ENCODE measurements at places on chromosomes 1 and 21.

DNA sequence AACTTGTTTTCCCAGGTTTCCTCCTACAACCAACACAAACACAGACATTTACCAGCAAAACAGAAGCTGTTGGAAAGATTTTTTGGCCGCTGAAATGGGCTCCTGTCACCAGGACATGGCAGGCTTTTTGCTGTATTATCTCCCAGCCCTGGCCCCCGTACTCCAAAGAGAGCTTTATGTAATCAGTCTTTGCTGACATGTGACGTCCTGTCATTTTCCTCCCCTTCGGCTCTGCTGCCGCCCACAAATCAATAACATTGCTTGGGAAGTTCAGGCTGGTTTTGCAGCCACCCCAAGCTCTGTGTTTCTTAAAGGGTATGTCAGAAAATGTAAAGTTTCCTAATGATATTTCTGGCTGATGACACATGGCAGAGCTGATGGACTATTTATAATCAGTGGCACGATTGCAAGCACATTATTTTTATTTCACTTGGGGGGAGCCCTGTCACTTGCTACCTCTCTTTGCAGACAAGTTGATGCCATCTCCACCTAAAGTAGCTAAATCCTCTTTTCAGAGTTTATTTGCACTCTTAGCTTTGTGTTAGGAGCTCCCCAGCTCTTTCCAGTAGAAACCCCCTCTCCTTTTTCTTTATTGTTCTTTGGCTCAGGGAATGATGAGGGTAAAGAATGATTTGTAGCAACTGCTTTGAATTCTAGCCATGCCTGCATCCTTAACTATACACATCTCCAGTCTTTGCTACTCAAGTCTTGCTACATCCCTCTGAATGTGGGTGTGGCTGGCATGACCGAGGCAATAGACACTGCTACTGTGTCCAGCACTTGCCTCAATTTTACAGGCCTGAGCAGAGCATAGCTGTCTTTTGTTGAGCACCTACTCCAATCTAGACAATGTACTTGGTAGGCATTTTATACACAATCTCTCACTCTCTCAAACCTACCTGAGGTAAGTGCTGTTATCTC is 67.3 kb downstream of the ELAVL4 start:
- DNase-seq = no peak

- DNase-seq = no peak
Observed at GRCh38 chr1:19476450-19477190, 8.7 kb downstream of the CAPZB start.

GRCh38 chr1:41041614-41042270 is 20.2 kb upstream of the SLFNL1 start:
- DNase-seq = no peak

DNA sequence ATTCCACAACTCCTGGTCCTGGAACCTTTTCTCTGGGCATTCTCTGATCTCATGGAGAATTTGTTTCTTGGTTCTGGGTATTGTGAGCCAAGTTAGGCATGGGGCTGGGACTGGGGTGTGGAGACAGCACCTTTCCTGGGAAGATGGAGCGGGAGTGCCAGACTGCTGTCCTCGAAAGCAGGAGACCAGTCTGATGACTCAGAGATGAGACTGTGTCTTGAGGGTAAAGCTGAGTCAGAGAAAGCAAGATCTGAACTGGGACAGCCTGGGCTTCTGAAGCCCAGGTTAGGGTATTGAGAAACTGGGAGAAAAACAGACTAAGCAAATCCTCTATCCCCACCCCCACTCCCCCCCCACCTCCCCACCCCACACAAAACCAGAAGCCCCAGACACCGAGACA is 2.2 kb upstream of the KANK4 start:
- no peak for DNase-seq

- DNase-seq = no peak
Observed at GRCh38 chr1:91511386-91511785, 10.7 kb downstream of the CDC7 start.

DNA sequence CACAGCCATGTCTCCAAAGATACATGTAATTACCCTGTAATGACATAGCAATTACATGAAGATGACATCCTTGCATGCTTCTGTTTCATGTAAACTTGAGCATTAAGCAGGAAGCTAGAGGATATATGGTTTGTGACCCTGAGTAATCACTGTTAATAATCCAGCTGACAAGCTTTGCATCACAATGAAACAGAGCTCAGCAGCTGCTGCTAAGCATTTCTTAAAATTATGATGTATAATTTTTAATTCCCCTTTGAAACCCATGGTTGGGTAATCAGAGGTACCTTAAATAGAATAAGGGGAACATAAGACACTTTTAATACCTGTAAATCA is 293.5 kb downstream of the NTNG1 start:
- no peak for DNase-seq

DNA sequence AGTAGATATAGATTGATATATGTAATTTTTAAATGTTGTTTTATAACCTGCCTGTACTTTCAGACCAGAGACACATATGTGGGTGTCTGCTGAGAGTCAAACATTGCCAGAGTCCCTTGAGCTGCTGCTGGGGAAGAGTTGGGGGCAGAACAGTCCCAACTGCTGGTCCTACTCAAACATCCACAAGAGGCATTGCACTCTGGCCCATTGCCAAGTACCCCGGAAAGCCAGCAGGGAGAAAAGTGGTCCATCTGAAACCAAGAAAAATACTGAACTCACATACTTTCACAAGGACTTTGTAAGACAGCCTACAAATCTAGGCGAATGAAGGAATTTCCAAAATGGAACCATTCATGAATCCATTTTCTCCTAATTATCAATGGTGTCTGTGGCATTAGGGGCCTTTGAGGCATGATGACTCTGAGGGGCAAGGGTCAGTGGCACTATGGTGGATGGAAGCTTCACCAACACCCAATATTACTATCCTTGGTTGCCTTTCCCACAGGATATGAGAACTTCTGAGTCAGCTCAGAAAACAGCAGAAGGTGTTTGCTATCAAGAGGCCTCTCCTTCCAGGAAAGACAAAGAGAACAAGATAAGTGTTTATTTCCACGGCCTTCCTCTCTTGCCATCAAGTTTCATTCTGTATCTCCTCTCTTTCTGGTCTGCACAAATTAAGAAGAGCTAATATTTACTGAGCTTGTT is 7.3 kb upstream of the TBX15 start:
- no peak for DNase-seq

GRCh38 chr1:3139871-3140361 is 70.9 kb downstream of the PRDM16 start:
- no peak for DNase-seq

GRCh38 chr1:198641501-198641900 is 2.7 kb downstream of the PTPRC start:
- no peak for DNase-seq

- no peak for DNase-seq
Observed at GRCh38 chr1:178020968-178021640, 51.2 kb upstream of the SEC16B start.

DNA sequence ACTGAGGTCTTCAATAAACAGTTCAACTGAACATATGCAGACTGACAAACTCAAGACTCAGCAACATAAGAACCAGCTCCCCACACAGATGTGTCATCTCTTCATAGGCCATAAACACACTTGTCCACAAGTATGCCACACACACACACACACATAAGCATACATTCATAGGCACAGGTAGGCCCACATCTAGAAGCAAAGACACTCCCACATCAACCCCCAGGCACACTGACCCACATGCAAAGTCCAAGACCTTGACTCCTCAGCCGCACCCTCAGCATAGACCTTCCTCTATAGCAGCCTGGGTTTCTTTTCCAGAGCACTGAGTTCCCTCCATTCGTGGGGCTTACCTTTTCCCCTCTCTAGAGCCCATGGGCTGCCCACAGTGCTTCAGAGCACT is 1.4 kb downstream of the LAD1 start:
- DNase-seq = no peak

DNA sequence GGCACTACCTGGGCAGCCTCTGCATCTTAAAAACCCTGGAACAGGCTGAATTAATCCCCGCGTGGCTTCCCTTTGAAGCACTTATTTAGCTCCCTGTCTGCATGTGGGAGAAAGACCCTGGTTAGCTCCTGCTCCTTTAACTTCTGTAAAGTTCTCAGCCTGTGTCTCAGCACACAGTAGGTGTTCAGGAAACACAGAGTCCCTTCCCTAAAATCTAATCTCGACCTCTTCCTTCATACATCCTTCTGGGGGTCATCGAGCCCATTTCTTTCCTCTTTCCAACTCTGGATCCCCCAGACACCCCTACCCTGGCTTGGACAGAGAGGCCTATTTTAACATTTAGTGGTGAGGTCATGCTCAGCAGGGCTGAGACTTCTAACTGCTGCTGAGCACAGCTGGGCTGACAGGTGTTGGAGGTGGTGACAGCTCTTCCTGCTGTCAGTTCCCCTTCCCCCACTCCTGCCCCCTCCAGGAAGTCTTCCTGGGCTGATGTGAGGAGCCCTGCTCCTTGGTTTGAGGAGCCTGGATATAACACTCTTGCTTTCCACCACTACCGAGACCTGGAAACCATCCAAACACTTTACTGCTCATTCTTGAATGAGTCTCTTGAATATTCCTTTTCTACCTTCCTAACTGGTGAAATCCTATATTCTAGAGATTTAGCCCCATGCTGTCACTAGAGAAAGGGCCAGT is 5.3 kb downstream of the E2F2 start:
- no peak for DNase-seq

GRCh38 chr1:90358448-90358847 is 358.7 kb downstream of the BARHL2 start:
- DNase-seq = no peak

DNA sequence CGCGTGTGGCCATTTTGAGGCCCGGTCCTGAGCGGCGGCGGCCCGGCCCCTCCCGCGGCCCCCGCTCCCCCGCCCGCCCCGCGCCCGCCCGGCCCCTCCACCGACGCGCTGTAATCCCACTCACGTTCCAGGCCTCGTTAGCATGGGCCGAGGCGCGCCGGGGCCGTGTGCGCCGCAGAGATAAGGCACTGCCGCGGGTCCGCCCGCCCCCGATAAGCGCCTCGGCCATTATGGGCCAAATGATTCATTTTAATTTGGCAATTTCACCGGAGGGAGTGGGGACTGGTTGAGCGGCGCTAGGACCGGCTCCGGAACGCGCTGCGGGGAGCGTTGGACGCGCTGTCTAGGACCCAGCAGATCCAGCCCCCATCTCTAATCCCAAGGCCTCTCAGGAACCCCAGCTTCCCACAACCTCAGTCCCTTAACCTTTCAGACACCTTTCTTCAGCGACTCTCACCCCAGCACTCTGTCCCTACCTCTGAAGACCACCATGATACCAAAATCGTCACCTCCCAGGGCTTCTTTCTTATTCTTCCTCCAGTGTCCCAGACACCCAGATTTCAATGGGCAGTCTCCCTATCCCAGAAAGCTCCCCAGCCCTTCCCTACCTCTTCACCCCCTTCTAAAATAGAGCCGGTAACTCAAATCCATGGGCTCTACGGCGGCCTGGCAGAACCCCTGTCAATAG is at the start of gene TAL1:
Gene TAL1 (minus strand): TSS at position 39 of the 688 bp plus-strand sequence. CDS start 6,337 bp downstream, outside the sequence.
- DNase-seq = no peak

DNA sequence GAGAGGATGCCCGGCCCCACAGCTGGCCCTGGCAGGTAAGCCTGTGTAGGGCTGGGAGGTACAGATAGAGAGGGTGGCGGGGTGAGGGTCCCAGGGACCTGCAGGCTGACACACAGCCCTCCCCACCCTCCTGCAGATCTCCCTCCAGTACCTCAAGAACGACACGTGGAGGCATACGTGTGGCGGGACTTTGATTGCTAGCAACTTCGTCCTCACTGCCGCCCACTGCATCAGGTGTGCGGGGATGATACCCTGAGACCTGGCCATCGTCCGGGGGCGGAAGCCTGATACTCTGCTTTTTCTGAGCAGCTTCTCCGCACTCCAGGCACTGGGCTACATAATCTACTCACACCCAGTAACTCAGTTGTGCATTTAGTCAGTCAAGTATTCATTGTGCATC is 2.1 kb downstream of the CTRC start:
- DNase-seq = no peak

DNA sequence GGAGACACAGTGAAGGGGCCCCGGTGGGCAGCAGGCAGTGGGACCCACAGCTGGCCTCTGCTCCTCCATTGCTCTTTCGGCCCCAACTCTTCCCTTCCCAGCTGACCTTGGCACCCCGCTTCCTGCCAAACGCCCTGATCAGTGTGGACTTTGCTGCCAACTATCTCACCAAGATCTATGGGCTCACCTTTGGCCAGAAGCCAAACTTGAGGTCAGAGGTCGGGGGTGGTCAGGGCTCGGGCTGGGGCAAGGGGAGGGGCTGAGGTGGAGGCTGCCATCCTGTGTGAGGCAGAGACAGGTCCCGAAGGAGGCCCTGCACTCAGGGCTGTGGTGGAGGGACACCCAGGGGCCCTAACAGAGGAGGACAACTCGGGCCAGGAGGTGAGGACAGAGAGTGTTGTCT is 13.7 kb downstream of the PODN start:
- DNase-seq = no peak

DNA sequence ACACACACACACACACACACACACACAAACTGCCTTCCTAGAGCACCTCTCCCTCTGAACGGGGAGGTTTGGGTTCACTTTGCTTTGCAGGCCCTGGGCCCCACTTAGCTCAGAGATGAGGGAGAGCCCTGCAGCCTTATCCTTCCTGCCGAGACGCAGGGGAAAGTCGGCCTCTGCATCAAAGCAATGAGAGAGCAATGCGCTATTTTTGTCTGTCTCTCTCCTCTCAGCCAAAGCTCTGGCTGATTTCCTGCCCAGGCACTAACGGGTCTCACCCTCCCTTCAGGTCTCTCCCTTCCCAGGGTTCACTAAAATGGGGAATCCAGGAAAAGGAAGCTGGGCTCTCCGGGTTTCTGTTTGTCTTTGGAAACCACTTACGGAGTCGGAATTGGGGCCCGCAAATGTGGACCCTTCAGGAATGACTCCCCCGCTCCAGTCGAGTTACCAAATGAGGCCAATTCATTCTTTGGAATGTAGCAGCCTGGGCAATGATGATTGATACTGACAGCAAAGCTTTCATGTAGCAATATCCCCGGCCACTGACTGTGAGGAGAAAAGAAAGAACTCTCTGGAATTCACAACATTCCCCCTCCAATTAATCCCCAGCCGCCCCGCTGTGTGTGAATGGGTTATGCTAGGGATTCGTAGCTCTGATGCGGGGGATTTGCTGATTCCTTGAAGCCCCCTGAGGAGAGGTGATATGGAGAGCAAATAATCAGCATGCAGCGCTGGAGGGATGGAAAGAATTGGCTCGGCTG is 61.5 kb upstream of the WLS start:
- no peak for DNase-seq

DNA sequence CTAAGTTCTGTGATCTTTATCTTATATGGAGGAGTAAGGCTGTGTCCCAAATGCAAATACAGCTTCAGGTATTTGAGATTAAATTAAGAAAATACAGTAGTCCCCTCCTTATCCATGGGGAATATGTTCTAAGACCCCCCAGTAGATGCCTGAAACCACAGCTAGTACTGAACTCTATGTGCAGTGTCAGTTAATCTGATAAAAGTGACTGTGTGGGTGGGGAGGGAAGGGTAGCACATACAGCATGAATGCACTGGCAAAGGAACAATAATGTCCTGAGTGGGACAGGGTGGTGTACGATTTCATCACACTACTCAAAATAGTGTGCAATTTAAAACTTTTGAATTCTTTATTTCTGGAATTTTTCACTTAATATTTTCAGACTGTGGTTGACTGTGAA is 83.1 kb downstream of the HS2ST1 start:
- no peak for DNase-seq

GRCh38 chr1:83970802-83971201 is 28.1 kb downstream of the TTLL7 start:
- DNase-seq = no peak
